Suppressor macrophage treated with lipopolysaccharide for 1 hour (primary cell): ENCODE measurements at places on chromosomes 11 and 22.

GRCh38 chr11:28833670-28834069, 725.5 kb downstream of the METTL15 start:
- DNase-seq = no peak

- peak; percentile 0 for DNase-seq
Measured at GRCh38 chr11:93340223-93340622, 9.7 kb downstream of the DEUP1 start.

DNA sequence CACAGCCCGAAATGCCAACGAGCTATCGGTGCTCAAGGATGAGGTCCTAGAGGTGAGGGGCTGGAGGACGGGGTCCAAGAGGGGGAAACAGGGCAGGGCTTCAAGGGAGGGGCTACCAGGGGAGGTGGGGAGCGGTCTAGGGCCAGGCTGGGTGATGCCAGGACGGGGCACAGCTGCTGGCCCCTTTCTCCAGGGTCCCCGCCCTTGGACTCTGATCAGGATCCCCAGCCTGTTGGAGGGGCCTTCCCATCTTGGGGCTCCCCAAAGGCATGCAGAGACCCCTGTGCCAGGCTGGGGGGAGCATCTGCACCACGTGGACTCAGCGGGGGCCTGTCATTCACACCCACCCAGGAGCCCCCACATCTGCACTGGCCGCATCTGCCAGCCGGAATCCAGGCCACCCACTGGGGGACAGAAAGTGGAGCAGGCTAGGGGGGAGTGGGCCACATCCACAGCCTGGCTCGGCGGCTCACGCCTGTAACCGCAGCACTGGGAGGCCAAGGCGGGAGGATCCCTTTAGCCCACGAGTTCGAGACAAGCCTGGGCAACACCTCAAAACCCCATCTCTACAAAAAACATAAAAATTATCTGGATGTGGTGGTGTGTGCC, 18.9 kb downstream of the EPS8L2 start:
- DNase-seq = no peak

- peak; percentile 48 for DNase-seq
Measured at GRCh38 chr11:69367211-69367964, 73.4 kb downstream of the MYEOV start.

DNA sequence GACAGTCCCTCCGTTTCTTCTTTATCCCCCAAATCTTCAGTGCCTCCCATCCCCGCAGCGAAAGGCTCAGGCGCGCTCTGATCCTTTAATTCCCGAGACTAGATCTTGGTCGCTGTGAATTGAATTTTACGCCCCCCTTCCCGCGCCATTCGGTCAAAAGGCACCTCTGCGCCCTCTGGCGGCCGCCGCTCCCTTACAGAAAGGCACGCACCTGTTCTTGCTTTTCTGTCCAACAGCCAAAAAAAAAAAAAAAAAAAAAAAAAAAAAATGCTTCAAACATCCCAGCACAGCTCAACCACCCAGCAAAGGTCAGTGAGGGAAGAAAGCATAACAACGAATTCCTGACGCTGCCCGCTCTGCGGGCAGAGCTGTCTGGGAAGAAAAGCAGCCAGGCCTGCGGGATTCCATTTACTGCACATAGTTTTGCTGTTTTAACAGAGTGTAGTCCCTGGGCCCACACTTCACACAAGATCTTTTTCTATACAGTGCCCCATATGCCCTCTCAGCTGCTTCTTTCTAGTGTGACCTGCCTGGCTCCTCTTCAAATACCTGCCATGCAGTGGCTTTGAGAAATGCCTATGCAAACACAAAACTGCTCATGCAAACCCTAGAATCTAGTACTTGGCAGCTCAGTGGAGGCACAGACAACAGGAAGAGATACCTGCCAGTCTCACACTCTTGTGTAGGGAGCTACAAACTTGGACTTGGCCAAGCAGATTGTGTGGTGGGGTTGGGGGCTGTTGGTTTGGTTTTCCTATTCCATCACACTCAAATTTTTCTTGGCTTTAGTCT, 1.3 kb upstream of the ESAM start:
- peak; percentile 85 for DNase-seq

DNA sequence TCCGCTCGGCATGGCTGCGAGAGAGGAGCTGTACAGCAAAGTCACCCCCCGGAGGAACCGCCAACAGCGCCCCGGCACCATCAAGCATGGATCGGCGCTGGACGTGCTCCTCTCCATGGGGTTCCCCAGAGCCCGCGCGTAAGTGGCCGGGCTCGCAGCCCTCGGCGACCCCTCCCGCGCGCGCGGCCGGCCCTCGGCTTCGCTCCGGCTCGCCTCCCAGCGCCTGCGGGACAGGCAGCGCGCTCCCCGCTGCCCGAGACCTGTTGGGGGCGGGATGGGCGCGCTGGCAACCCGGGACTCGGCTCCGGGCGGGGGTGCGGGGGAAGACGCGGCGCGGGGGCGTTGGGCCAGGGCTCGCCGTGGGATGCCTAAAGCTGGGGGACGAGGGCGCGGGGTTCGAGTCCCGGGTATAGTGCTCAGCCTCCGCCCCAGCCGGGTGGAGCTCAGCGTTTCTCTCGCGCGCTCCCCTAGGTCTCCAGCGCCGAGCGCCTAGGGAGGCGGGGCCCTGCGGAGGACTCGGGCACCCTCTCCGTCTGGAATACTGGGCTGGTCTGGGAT, 630 bp downstream of the UBASH3B start:
- peak; percentile 66 for DNase-seq

GRCh38 chr11:69122326-69122629, 33.5 kb upstream of the SMIM38 start:
- DNase-seq = no peak

DNA sequence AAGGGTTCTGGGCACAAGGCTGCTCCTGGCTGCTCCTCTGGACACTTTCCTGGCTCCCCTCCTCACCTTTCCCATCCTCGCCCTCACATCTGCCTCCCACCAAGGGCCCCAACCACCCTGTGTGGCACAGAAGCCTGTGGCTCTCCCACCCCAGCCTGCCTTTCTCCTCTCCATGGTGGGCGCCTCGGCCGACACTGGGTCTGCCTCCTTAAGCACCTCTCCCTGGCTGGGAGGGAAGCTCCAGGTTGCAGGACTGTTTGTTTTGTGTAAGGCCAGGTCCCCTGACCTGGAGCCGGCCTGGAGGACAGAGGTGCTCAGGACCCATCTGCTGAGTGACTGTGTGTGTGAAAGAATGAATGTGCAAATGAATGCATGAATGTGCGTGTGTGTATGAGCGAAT, 14.1 kb downstream of the MUC6 start:
- no peak for DNase-seq

DNA sequence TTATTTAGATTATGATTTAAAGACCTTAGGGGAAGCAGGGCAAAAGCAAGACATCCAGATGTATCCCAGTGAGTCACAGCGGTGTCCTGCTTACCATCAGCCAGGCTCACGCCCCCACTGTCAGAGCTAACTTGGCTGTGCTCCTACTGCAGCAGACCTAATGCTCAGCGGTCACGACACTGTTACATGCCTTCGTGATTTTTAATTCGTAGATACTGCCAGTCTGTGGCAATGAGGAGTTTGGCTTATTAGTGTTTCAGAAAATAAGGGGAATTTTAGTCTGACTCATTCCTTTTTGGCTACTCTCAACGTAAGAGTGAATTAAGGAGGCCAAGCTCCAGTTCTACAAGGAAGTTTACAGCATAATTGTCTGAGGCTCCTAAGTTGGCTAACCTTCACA, 22.7 kb downstream of the EFCAB6 start:
- no peak for DNase-seq

DNA sequence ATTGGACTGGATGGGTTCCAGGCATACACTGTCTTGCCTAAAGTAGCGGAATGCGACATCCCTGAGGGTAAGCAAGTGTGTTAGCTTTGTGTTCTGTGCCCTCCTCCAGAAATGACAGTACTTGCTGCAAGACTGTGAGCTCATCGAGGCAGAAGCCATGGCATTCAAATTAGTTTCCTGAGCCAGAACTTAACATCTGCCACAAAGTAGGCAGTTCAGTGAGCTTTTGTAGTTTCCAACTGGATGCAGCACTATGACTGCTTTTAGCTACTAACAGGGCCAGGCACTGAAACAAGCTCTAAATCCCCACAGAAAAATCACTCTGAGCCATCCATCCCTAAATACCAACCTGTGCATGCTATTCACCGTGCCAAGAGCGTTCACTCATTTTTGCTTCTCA, 1.2 kb upstream of the FAR1 start:
- no peak for DNase-seq

- no peak for DNase-seq
Measured at GRCh38 chr22:49655168-49655812, 172.4 kb downstream of the BRD1 start.
